ENCODE measurements at places on chromosomes 7 and 10.
A peak's percentile ranks its signal among the peaks of the same experiment; 100 is the strongest.

DNA sequence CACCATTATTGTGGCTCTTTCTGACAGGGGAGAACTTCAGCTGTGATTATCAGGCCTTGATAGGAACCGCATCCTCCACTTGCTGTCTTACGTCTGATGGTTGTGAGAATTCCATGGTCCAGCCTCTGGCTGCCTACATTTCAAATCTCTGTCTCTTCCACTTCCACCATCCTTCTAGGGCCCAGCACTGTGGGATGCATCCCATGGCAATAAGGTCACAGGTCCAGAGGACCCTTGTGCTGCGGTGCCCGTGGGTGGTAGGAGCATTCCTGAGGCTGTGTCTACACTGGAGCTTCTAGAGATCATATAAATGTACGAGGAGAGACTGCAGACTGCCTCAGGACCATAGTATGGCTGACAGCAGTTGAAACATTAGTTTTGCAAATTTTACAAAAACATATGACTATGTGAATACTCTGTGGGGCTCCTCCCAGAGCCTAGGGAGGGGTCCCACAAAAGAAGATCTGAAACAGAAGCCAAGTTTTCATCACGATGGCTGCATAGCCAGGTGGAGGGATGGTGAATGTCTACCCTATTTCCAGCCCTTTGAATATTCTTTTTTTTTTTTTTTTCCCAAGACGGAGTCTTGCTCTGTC, 11.8 kb downstream of the CALML3 start:
- H3K36me3 ChIP-seq, result no peaks in the 10 kb centered on the region
- DNase-seq, result no peak
- H3K4me3 ChIP-seq, result no peak overlapping the region
- no peak overlapping the region for H3K27ac ChIP-seq
- no peaks in the 10 kb centered on the region for H3K27me3 ChIP-seq

DNA sequence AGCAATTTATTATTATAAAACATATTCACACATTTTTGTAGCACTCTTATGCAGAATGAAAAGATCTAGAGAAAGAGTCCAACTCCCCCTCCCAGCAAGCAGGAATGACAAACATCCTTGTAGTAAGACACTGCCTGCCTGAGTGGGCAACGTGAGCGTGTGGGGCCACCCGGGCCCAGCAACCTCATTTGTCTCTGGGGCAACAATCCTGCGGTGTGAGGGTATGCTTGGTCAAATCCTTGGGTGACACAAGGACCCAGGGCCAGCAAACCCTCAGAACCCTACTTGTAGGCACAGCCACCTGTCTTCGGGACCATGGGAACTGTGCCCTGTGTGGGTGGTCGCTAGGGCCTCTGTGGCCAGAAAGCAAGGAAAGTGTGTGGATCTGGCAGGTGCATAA, 10.7 kb downstream of the RHEB start:
- H3K36me3 ChIP-seq, result no peaks in the 10 kb centered on the region
- H3K4me3 ChIP-seq, result no peak overlapping the region
- peaks cover 6% of the 10 kb centered on the region for H3K4me1 ChIP-seq
- no peaks in the 10 kb centered on the region for H3K27me3 ChIP-seq
- DNase-seq, result no peak

- H3K27me3 ChIP-seq, result no peaks in the 10 kb centered on the region
- DNase-seq, result no peak
- H3K36me3 ChIP-seq, result peaks cover 3% of the 10 kb centered on the region
- peaks cover 6% of the 10 kb centered on the region for H3K4me1 ChIP-seq
- H3K4me3 ChIP-seq, result no peak overlapping the region
Measured at GRCh38 chr10:96891840-96892239, 59.7 kb downstream of the LCOR start.

- DNase-seq, result no peak
- H3K36me3 ChIP-seq, result peaks cover 8% of the 10 kb centered on the region
- H3K4me1 ChIP-seq, result peaks cover 12% of the 10 kb centered on the region
- no peak overlapping the region for H3K27ac ChIP-seq
- no peaks in the 10 kb centered on the region for H3K27me3 ChIP-seq
- no peak overlapping the region for H3K4me3 ChIP-seq
Measured at GRCh38 chr7:44646176-44646920, 39.9 kb downstream of the OGDH start.

GRCh38 chr7:22720791-22721786, 5.9 kb upstream of the IL6 start:
- H3K36me3 ChIP-seq, result no peaks in the 10 kb centered on the region
- DNase-seq, result no peak
- no peaks in the 10 kb centered on the region for H3K4me1 ChIP-seq
- H3K27me3 ChIP-seq, result no peaks in the 10 kb centered on the region
- H3K27ac ChIP-seq, result no peak overlapping the region
- H3K4me3 ChIP-seq, result no peak overlapping the region

DNA sequence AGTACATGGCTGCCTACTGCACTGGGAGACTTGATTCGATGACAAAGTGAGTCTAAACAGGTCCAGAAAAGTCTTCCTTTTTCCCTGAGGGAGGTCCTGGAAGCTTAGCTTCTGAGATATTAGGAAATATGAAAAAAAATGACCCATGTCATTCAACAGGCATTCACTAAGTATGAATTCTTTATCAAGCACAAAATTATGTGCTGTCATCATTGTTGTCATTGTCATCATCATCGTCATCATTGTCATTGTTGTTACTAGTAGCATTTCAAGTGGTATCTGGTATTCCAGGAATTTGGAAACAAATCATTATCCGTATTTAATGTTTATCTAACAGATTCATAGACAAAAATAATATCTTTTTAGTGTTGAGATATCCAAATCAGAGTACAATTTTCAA, 49.7 kb upstream of the HECTD2 start:
- H3K4me3 ChIP-seq, result no peak overlapping the region
- no peaks in the 10 kb centered on the region for H3K4me1 ChIP-seq
- DNase-seq, result no peak
- no peak overlapping the region for H3K27ac ChIP-seq

GRCh38 chr7:137564677-137565076, 221.1 kb upstream of the PTN start:
- DNase-seq, result no peak
- H3K4me1 ChIP-seq, result no peaks in the 10 kb centered on the region
- no peaks in the 10 kb centered on the region for H3K27me3 ChIP-seq
- H3K36me3 ChIP-seq, result no peaks in the 10 kb centered on the region

GRCh38 chr7:137371616-137372015, 28.1 kb upstream of the PTN start:
- DNase-seq, result no peak
- no peaks in the 10 kb centered on the region for H3K36me3 ChIP-seq
- no peaks in the 10 kb centered on the region for H3K4me1 ChIP-seq

- peaks cover 32% of the 10 kb centered on the region for H3K27me3 ChIP-seq
- no peak overlapping the region for H3K4me3 ChIP-seq
- no peak overlapping the region for H3K27ac ChIP-seq
- H3K4me1 ChIP-seq, result no peaks in the 10 kb centered on the region
Measured at GRCh38 chr10:71404503-71405295, 8.0 kb downstream of the CDH23 start.

GRCh38 chr10:31623466-31623865, 304.4 kb downstream of the ZEB1 start:
- H3K4me1 ChIP-seq, result no peaks in the 10 kb centered on the region
- no peak for DNase-seq
- H3K27me3 ChIP-seq, result no peaks in the 10 kb centered on the region
- no peak overlapping the region for H3K27ac ChIP-seq
- H3K4me3 ChIP-seq, result no peak overlapping the region

DNA sequence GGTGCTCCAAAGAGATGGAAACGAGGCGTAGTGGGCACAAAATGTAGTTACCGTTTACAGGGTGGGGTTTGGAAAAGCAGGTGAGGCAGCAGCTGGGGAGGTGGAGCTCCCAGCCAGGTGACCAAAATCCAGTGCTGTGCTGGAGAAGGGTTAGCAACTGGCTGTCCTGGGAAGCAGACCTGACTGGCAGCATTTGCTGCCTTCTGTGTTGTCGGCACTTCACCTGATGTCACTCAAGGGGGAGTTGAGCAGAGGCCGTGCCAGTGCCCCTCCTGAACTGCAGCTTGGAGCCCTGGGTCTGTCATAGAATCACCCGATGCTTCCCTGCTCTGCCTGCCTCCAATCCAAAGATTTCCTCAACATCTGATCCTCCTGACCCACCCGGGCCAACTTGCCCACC, 12.8 kb downstream of the GCK start:
- H3K27me3 ChIP-seq, result peaks cover 36% of the 10 kb centered on the region
- no peak for DNase-seq
- no peak overlapping the region for H3K27ac ChIP-seq
- no peaks in the 10 kb centered on the region for H3K36me3 ChIP-seq
- H3K4me1 ChIP-seq, result no peaks in the 10 kb centered on the region

DNA sequence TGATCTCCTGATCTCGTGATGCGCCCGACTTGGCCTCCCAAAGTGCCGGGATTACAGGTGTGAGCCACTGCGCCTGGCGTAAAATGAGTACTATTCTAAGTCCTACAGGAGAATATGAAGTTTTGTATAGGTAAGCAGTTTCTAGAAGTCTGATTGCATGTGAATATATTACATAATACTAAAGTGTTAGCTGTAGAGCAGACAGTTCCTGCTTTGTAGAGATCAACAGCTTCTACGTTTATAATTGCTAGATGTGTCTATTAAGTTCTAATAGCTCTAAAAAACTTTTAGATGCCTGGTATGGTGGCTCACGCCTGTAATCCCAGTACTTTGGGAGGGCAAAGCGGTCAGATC, 8.5 kb downstream of the CRCP start:
- H3K27ac ChIP-seq, result no peak overlapping the region
- H3K4me3 ChIP-seq, result no peak overlapping the region
- DNase-seq, result no peak
- H3K27me3 ChIP-seq, result no peaks in the 10 kb centered on the region
- H3K4me1 ChIP-seq, result peaks cover 6% of the 10 kb centered on the region
- H3K36me3 ChIP-seq, result peaks cover 7% of the 10 kb centered on the region

DNA sequence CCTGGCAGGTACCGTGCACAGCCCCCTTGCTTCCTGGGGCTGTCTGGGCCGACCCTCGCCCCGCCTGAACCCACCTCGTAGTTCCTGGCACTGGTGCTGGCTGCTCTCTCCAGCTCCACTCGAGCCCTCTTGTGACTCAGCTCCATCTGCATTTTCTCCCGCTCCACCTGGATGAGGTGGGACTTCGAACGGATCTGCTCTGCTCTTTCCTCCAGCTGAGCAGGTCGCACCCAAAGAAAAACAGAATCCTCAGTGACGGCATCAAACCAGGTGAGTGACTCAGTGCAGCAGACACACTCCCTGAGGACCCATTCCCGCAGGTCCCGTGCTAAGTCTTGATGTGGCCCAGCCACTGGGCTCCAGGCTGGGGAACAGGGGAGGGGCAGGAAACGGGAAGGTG, 7.4 kb downstream of the MAD1L1 start:
- no peaks in the 10 kb centered on the region for H3K4me1 ChIP-seq
- H3K27me3 ChIP-seq, result no peaks in the 10 kb centered on the region
- H3K36me3 ChIP-seq, result peaks cover 18% of the 10 kb centered on the region
- H3K4me3 ChIP-seq, result no peak overlapping the region
- no peak for DNase-seq

GRCh38 chr10:25858076-25858475, 76.0 kb upstream of the MYO3A start:
- H3K27me3 ChIP-seq, result no peaks in the 10 kb centered on the region
- no peaks in the 10 kb centered on the region for H3K4me1 ChIP-seq
- no peak overlapping the region for H3K4me3 ChIP-seq
- no peak overlapping the region for H3K27ac ChIP-seq
- H3K36me3 ChIP-seq, result no peaks in the 10 kb centered on the region

- no peak overlapping the region for H3K4me3 ChIP-seq
- H3K4me1 ChIP-seq, result no peaks in the 10 kb centered on the region
Measured at GRCh38 chr7:80334908-80335307, 177.0 kb downstream of the GNAT3 start.

- no peak overlapping the region for H3K4me3 ChIP-seq
- DNase-seq, result no peak
- H3K27ac ChIP-seq, result no peak overlapping the region
Measured at GRCh38 chr10:1284076-1284475, 227.9 kb downstream of the WDR37 start.

DNA sequence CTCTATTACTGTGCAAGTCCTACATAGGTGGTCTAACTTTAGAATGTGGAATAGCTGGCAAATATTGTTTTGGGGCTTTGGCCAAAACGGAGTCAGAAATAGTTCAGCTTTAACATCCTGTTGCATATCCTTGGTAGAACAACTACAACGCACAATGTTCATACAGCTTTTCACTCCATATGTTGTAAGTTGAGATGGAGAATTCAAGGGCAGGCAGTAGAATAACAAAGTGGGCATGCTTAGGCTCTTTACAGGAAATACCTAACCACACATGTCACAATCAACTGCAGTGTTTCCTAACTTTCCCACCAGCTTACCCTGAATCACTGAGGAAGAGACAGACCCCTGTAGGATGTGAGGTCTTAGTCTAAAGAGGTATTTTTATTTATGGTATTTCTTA, 122.3 kb downstream of the PPP1R3A start:
- no peaks in the 10 kb centered on the region for H3K27me3 ChIP-seq
- DNase-seq, result no peak
- no peak overlapping the region for H3K27ac ChIP-seq
- no peak overlapping the region for H3K4me3 ChIP-seq
- H3K4me1 ChIP-seq, result no peaks in the 10 kb centered on the region

GRCh38 chr7:42593860-42594259, 318.0 kb downstream of the C7orf25 start:
- DNase-seq, result no peak
- no peaks in the 10 kb centered on the region for H3K27me3 ChIP-seq
- no peak overlapping the region for H3K4me3 ChIP-seq
- H3K36me3 ChIP-seq, result no peaks in the 10 kb centered on the region
- no peaks in the 10 kb centered on the region for H3K4me1 ChIP-seq

GRCh38 chr10:131872827-131873375, 27.9 kb upstream of the PPP2R2D start:
- no peaks in the 10 kb centered on the region for H3K27me3 ChIP-seq
- DNase-seq, result no peak
- H3K4me1 ChIP-seq, result peaks cover 6% of the 10 kb centered on the region
- no peaks in the 10 kb centered on the region for H3K36me3 ChIP-seq

GRCh38 chr7:130273081-130273932, 6.6 kb downstream of the CPA2 start:
- peak overlapping the region; percentile 46 for H3K4me3 ChIP-seq
- peaks cover 8% of the 10 kb centered on the region for H3K4me1 ChIP-seq
- no peak overlapping the region for H3K27ac ChIP-seq
- no peaks in the 10 kb centered on the region for H3K36me3 ChIP-seq
- DNase-seq, result no peak

DNA sequence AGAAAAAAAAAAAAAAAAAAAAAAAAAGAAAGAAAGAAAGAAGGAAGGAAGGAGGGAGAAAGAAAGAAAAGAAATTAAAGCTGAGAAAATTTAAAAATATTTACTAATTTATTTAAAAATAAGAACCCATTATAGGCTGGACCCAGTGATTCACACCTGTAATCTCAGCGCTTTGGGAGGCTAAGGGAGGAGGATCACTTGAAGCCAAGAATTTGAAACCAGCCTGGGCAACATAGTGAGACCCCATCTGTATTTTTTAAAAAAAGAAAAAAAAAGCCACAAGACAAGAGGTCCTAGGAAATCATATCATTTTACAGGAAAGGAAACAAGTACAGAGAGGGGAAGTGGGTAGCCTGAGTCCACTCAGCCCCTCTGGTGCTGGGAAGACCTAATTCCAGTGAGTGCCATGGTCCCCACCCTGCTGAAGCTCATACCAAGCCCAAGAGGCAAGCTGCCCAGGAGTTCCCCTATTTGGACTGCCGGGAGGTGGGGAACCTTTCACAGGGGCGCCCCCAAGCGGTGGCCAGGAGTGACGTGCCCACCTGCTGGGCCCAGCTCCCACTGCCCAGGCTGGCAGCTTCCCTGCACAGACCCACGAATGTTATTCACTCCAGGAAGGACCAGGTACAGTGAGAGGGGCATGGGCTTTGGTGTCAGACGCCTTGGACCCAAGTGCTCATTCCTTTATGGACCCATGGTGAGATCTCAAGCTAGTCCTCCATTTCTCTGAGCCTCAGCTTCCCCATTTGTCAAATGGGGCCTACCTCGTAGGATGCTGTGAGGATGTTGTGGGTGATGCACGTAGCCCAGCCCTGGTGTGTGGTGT, 133.6 kb downstream of the ZMIZ1 start:
- peak; percentile 46 for DNase-seq
- peaks cover 10% of the 10 kb centered on the region for H3K36me3 ChIP-seq
- no peak overlapping the region for H3K4me3 ChIP-seq
- no peaks in the 10 kb centered on the region for H3K27me3 ChIP-seq
